ENCODE measurements at places on chromosomes 13 and 19. TPM values are rescaled to one million over a fixed set of nuclear protein-coding genes. Genes with fewer than 3 reads are reported as not detected.

DNA sequence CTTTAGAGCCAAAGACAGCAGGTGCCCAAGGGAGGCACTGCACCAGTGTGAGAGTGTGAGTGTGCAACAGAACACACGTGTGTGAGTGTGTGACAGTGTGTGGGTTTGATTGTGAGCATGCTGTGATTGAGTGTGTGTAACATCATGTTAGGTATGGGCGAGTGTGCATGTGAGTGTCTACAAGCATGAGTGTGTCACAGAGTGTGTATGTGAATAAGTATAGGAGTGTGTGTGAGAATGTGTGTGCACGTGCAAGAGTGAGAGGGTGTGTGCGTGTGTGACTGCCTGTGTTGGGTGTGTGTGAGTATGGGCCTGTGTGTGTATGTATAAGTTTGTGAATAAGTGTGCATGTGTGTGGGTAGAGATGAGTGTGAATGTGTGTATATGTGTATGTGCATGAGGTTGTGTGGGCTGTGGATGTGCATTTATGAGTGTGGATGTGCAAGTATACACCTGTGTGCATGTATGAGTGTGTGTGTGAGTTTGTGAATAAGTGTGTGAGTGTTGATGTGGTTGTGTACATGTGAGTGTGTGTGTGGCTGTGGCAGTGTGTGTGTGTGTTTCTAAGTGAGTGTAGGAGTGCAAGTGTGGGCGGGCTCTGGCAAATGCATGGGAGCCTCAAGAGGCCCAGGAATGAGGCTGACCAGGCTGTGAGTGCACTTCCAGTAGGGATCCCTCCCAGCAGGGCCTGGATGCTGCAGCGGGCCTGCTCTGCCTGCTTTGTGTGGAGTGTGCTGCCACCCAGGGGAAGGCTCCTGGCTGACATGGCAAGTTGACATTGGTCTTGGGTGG is 198.4 kb downstream of the COL4A1 start:
- peaks cover 37% of the 10 kb centered on the region for H3K4me1 ChIP-seq
- no peaks in the 10 kb centered on the region for H3K36me3 ChIP-seq
- no peaks in the 10 kb centered on the region for H3K27me3 ChIP-seq
- H3K27ac ChIP-seq, result no peak overlapping the region
- no peak overlapping the region for H3K4me3 ChIP-seq

GRCh38 chr13:23724196-23724970 is 154.2 kb downstream of the TNFRSF19 start:
- H3K4me3 ChIP-seq, result no peak overlapping the region
- no peaks in the 10 kb centered on the region for H3K27me3 ChIP-seq
- no peaks in the 10 kb centered on the region for H3K4me1 ChIP-seq
- H3K27ac ChIP-seq, result no peak overlapping the region
- DNase-seq, result no peak

DNA sequence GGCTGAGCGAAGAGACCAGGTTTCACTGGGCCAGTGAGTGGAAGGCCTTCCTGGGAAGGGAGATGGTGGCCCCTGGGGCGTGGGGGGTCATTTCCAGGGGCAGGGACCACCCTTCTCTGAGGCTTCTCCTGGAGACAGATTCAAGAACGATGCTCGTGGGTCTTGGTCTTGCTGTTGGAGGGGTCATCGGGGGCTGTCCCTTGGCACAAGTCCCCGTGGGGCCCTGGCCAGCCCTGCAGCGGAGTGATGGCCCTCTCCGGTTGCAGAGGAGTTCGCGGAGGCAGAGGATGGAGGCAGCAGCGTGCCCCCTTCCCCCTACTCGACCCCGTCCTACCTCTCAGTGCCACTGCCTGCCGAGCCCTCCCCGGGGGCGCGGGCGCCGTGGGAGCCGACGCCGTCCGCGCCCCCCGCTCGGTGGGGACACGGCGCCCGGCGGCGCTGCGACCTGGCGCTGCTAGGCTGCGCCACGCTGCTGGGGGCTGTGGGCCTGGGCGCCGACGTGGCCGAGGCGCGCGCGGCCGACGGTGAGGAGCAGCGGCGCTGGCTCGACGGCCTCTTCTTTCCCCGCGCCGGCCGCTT is 4.8 kb downstream of the TTC9B start:
- DNase-seq, result no peak
- H3K4me1 ChIP-seq, result peaks cover 9% of the 10 kb centered on the region
- H3K36me3 ChIP-seq, result peaks cover 18% of the 10 kb centered on the region
- peaks cover 15% of the 10 kb centered on the region for H3K27me3 ChIP-seq
- H3K4me3 ChIP-seq, result no peak overlapping the region

DNA sequence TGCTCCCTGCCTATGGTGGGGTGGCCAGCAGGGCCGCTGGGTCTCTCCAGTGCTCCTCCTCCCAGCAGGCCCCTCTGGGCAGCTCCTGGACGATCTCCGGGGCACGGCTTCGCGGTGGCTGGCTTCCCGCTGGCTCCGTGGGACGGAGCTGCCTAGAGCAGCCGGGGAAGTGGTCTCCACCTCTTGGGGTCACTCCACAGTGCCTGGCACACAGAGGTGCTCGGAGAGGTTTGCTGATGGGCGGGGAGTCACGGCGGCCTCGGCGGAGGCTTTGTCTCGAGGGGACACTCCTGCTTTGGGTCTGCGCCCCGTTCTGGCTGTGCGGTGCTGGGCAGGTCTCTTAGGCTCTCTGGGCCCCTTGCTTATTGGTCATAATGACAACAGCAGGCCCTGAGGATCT is 9.9 kb upstream of the CACTIN start:
- no peak for DNase-seq
- H3K4me3 ChIP-seq, result no peak overlapping the region
- H3K27ac ChIP-seq, result no peak overlapping the region
- no peaks in the 10 kb centered on the region for H3K27me3 ChIP-seq
- peaks cover 5% of the 10 kb centered on the region for H3K36me3 ChIP-seq

ZNF599 gene
- 4.6 TPM for total RNA-seq

GRCh38 chr19:39802958-39803357 is 24.3 kb downstream of the LEUTX start:
- no peak overlapping the region for H3K4me3 ChIP-seq
- no peak for DNase-seq
- peaks cover 38% of the 10 kb centered on the region for H3K27me3 ChIP-seq
- no peaks in the 10 kb centered on the region for H3K4me1 ChIP-seq
- H3K36me3 ChIP-seq, result no peaks in the 10 kb centered on the region

DNA sequence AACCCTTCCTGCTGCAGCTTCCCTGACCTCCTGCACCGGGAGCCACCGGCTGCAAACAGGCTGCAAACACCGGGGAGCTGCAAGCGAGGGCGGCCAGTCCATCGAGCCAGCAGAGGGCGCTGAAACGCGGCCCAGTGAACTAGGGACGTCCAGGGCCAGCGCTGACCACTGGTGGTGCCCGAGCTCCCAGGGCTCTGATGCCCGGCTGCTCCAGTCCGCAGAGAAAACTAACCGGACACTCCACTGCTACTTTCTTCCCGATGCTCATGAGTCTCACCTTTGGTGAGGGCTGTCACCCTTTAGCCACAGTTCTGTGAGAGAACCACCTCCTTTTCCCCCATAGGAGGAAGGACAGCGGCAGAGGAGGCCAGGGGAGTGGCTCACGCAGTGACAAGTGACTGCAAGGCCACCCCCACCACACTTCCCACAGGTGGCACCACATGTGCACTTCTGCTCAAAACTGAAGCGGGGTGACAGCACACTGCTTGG is 82.8 kb upstream of the MTIF3 start:
- peak; percentile 74 for DNase-seq
- H3K4me1 ChIP-seq, result peaks cover 8% of the 10 kb centered on the region
- H3K36me3 ChIP-seq, result peaks cover 5% of the 10 kb centered on the region
- H3K27me3 ChIP-seq, result no peaks in the 10 kb centered on the region

CLEC17A gene
- total RNA-seq, result not detected

DNA sequence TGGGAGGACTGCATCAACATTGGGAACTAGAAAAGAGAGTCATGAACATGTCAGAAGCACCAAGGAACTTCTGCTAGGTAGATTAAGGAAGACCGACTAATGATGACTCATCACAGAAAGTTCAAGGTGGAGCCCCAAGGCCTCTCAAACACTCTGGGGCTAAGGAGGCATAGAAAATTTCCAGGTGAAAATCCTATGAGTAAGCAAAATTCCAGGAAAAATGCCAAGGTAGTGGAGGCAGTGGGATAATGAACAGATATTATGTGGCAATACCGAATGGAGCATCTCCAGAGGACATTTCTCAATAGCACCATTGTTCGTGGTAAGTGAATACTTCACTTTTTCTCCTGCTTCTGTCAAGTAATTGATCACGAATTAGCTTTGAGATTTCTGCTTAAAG is 336.5 kb downstream of the MZT1 start:
- no peak overlapping the region for H3K4me3 ChIP-seq
- H3K27me3 ChIP-seq, result no peaks in the 10 kb centered on the region
- peak; percentile 95 for DNase-seq
- H3K36me3 ChIP-seq, result no peaks in the 10 kb centered on the region
- H3K4me1 ChIP-seq, result peaks cover 7% of the 10 kb centered on the region

Measured in MCF 10A (cell line).